ENCODE measurements at places on chromosomes 16 and 17.

DNA sequence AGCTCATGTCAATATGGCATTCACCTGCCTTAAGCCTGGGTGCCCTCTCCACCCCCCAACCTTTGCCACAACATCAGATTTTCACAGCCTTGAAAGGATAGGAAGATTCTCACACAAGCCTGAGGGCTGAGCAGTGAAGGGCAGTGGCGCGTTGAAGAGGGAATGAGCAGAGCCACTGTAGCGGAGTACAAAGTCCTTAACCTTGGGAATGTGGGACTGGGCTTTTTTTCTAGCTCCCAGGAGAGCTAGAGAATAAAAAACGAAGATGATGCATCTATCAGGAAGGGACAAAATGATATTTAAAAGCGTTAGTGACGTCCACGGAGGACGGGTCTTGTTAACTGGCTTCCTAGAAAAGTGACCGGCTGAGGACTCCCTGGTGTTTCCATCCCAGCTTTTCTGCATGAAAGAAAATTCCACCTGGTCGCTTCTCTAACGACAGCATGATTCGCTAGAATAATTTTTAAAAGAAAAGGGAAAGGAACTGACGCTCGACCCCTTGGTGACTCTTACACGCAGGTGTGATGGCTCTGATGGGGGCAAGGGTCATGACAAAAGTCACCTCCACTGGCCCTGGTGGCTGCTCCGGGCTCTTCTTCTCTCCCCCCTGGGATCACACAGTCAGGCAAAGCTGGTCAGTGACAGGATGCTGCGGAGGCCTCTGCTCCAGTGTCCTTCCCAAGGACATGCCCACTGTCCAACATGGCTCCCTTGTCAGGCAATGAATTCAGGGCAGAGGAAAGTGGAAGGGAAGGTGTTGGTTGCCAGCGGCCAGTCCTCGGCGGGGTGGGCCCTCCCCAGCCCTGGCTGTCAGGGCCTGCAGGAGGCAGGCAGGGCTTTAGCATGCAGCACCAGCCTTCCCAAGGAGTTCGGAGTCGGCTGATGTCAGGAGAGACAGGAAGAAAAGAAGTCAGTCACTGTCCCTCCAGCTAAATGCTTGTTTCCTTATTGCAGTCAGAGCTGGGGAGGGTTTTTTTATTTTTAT, 58.4 kb upstream of the IRX3 start:
- no peak for DNase-seq

GRCh38 chr17:64413513-64413912, 22.9 kb upstream of the PECAM1 start:
- DNase-seq: no peak

GRCh38 chr16:68070806-68071517, 14.2 kb upstream of the NFATC3 start:
- peak; percentile 52 for DNase-seq

GRCh38 chr17:14302091-14302430, 1.2 kb downstream of the HS3ST3B1 start:
- DNase-seq: peak; percentile 75
